Sciatic nerve (tissue), 2 donors: ENCODE measurements at places on chromosomes 3 and 15. TPM values are rescaled to one million over a fixed set of nuclear protein-coding genes. Genes with fewer than 3 reads are reported as not detected.
A peak's percentile ranks its signal among the peaks of the same experiment; 100 is the strongest.

DNA sequence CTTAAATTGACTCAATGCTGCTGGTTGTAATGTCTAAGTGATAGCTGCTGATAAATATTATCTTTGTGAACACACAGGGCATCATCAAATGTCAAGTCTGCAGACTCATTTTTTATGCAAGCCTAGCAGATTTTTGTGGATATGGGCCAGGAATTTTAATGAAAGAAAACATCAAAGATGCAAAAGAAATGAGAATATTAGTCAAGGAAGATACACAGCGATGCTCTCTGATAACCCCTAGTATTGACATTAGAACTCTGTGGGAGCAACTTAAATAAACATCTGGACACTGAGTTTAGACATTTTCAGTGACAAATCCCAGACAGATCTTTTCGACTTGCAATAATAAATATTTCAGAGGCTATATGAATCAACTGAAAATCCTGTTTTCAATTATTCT is 28.3 kb downstream of the POLR2M start:
- DNase-seq = no peak

DNA sequence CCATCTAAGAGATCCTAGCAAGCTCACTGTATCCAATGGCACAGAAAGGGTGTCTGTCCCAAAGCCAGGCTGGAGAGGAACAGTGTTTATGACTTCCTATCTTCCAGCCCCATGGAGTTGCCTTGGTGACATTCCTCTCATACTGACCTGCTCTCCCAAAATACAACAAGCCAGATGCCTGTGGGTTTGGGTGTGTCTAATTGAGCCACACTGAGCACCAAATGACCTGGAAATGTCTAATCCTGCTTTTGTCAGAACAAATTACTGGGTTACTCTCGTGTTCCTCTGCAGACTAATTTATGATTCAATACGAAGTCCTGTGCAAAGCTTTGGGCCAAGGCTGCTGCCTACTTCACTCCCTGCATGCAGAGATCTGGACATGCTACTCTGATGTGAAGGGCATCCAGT is 98.1 kb upstream of the STRIT1 start:
- DNase-seq = peak; percentile 61

DNA sequence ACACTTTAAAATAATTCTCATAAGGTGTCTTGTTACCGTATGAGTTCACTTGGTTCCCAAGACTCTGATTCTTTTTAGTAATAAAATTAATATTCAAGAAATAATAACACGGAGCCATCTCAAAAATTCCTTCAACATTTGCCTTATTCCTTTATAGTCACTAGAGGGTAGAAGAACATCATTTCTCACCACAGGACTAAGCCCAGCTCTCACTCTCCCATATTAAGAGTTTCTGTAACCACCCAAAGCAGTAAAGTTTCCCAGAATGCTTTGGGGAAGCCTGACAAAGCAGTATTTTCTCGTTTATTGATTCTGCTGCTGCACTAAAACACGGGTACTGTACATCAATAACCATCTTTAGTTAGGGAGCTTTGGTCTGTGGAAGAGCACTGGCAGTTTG is 114.9 kb downstream of the MCTP2 start:
- no peak for DNase-seq

GRCh38 chr3:13593615-13594014 is 44.7 kb downstream of the FBLN2 start:
- DNase-seq = no peak

- no peak for DNase-seq
These were observed 20.2 kb upstream of the CPOX start for GRCh38 chr3:98613616-98614015.

DNA sequence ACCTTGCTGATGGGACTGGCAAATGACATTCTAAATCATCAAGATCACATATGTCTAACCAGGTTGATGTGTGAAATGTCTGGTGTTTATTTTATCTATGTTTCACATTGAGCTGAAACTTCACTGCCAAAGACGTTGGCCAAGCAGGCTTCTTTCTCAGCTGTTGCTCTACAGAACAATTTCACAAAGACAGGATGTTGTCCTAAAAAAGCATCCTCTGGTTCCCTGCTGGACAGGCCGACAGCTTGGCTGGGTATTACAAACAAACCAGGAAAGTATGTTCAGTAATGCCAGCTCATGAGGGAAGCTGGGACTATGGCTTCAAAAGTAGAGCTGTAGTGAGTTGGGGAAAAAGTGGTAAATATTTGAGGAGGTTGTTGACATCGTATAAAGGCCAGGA is 179.4 kb downstream of the FAM43A start:
- no peak for DNase-seq

DNA sequence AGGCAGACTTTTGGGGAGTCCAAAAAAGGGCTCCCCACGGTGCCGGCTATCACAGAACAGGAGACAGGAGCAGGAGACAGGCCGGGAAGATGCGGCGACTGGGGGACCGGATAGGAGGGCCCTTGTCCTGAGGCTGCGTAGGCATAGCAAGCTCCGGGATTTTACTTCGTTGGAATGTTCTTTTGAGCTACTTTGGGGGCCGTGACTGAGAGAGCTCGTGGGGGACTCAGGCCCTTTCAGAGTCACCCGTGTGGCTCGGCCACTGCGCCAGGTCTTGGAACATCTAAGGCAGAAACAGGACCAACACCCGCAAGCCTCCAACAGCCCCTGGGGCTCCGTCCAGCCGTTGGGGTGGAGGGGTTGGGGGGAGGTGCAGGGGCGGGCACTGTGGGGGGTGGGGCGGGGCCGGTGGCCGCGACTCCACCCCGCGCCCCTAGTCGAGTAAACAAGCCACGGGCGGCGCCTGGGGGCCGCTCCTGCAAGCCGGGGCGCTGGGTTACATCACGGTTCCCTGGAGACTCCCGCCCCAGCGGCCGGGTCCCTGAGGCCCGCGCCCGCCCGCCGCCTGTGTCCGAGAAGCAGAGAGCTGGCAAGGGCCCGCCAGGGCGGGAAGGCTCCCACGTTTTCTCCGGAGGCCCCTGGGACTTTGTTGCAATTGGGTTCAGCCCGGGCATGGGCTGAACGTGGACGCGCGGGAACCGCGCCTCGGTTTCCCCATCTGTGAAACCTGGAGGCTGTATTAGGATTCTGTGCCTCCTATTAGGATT is 23.3 kb upstream of the C15orf39 start:
- DNase-seq = peak; percentile 75

GRCh38 chr15:70258369-70259027 is 160.8 kb upstream of the TLE3 start:
- DNase-seq = no peak

GRCh38 chr15:64161688-64162477 is 939 bp downstream of the PPIB start:
- DNase-seq = no peak

The PEAK1 gene
- total RNA-seq = 154 TPM

The HCLS1 gene
- total RNA-seq = 45.4 TPM

The ADAMTSL3 gene
- 39.1 TPM for total RNA-seq
